ENCODE measurements at places on chromosomes 1 and 21.

GRCh38 chr1:94765958-94766357 is 54.2 kb upstream of the SLC44A3 start:
- no peak for ATAC-seq

DNA sequence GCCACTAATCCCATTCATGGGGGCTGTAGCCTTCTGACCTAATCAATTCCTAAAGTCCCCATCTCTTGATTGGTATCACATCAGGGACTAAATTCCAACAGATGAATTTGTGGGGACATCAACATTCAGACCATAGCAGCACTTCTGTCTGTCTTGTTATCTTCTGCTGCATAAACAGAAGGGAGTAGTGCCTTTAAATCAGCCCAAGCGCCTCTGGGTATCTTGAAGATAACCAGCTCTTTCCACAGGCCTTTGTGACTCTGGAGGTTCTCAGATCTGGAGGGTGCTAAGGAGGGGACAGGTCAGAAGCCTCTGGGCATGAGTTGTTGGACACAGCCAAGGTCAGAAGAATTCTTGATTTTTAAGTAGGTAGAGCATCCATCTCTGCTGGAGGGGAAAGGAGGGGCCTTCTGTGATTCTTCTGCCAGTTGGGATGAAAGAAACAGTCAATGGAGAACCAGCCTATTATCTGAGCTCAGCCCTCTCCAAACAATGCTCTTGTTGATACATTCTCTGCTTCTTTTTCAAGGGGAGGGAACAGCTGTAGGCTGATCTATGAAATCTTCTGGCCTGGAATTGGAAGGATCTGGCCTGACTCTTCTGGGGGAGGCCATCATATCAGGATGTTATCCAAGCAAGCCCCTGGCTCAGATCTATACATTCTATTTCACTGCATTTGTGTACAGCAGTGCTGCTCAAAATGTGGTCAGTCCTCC is 31.3 kb upstream of the LRIG2 start:
- ATAC-seq: peak; percentile 32

DNA sequence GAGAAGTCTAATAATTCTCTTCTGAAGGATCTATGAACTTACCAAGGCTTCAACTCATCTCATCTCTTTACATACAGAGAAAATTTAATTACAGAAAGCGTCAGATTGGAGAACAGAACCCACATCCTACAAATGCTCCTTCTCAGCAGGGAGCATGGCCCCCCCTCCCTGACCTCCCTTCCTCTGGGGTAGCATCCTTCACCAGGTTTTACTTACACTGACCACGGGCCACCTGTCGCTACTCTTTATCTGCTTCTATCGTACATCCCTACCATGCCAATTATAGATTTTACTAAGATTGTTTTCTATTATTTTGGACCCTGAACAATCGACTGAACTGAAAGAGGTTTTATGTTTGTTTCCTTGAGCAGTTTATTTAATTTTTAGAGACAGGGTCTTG is 25.8 kb downstream of the RIPPLY3 start:
- no peak for ATAC-seq

GRCh38 chr21:44735821-44736220 is 24.4 kb upstream of the TSPEAR start:
- ATAC-seq: no peak

GRCh38 chr1:1135339-1136136 is 19.6 kb upstream of the C1orf159 start:
- peak; percentile 62 for ATAC-seq

DNA sequence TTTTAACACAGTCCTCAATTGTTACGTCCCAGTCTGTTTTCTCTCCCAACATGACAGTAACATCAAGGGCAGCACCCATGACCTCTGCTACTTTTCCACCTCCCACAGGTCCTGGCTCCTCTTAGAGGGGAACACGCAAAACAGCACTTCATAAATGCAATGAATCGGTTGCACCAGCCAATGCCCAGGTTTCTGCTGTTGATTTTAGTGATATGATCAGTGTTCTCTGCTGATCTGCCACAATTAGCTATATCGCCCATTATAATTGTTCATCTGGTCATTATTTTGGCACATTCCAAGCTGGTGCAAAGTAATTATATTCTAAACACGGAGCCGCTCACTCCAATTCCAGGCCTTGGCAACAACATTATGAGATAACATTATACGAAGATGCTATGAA is 184.5 kb downstream of the KCNH1 start:
- ATAC-seq: no peak

DNA sequence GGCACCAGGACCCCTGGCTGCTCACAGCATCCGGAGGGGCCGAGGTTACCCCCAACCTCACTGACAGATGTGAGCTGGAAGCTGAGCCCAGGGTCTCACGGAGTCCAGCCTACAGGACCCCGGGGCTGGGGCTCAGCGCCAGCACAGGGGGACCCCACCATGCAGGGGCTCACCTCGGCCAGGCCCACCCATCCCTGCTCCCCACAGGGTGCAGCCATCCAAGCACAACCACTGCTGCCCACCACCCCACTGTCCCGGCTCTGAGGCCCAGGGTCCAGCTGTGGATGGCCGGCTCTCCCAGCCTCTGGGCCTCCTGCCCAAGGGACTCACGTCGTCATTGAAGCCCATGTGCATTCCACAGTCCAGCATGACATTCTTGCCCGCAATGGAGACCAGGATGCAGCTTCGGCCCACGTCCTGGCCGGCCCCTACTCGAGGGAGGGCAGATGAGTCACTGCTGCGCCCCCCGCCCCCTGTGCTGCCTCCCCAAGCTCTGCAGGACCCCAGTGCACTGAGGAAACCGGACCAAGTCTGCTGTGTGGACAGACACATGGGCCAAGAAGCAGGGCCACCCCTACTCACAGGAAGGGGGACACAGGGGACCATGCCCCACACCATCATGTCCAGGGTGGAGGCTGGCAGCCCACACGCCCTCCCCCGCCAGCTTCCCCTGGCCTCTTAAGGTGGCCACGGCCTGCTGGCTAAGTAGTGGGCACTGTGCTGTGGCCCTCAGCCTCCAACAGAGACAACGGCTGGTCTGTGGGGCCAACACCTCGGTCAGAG is 3.6 kb downstream of the INTS11 start:
- no peak for ATAC-seq

DNA sequence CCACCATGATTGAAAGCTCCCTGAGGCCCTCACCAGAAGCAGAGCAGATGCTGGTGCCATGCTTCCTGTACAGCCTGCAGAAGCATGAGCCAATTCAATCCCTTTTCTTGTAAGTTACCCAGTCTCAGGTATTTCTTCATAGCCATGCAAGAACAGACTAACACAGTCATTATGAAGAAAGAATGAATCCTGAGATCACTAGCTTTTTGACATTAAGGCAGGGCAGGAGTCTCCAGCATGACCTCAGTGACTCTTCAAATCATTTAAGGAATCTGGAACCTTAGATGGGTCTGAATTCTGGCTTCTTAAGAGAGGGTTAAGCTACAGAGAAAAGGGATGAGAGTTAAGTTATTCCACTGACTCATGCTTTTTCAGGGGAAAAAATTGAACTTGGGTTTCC is 79.0 kb downstream of the PTPN14 start:
- ATAC-seq: no peak

GRCh38 chr21:41255190-41255589 is 61.4 kb upstream of the FAM3B start:
- no peak for ATAC-seq

DNA sequence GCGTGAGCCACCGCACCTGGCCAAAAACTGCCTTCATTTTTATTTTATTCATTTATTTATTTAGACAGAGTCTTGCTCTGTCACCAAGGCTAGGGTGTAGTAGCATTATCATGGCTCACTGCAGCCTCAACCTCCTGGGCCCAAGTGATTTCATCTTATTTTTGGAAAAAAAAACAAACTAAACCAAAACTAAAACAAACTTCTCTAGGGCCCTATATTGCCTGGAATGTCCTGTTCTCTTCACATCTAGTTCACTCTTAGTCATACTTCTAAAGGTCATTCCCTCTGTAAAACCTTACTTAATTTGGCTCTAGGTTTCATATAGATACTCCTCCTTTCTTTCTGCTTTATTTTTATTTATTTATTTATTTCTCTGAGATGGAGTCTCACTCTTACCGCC is 15.6 kb downstream of the RPS27 start:
- ATAC-seq: no peak

DNA sequence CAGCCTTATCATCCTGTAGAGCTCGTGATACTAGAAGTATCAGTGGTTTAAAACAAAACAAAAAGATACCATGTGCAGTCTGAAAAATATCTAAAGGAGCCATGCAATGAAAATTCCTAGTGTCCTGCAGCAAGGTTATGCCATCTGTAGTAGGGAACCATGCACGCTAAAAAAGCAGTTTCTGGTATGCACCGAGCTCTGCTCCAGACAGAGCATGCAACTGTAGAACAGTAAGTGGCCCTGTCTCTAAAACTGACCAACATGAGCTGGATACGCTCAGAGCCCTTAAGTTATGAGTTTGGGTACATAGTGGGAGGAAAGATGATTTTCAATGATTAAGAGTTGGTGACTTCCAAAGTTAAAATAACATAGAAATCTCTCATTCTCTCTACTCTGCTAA is 159.3 kb upstream of the ADAMTS5 start:
- ATAC-seq: no peak

GRCh38 chr1:175443332-175443731 is 250.8 kb upstream of the KIAA0040 start:
- ATAC-seq: no peak

GRCh38 chr1:159594625-159595405 is 7.2 kb downstream of the APCS start:
- ATAC-seq: no peak

- no peak for ATAC-seq
Observed at GRCh38 chr21:37075214-37075770, 2.2 kb downstream of the TTC3 start.

- no peak for ATAC-seq
Observed at GRCh38 chr1:235937123-235937522, 70.4 kb upstream of the LYST start.

- ATAC-seq: peak; percentile 85
Observed at GRCh38 chr1:153775458-153776327, 486 bp downstream of the SLC27A3 start.

GRCh38 chr1:170460414-170461155 is 71.4 kb upstream of the GORAB start:
- no peak for ATAC-seq

GRCh38 chr1:163213626-163214025 is 10.9 kb upstream of the RGS5 start:
- ATAC-seq: no peak

DNA sequence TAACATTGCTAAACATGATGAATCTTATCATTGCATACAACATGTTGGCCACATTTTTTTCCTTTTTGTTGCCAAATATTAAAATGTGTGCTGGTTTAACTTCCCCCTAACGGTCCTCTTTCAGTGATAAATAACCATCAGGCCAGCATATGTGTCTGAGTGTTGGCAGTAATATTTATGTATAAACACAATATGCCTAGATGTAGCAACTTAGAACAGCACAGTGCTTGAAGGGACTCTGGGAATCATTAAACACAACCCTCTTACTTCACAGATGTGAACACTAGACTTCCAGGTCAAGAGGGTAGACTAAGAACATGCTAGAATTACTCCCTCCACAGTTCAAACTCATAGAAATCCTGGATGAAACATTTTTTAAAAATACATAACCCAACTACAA is 581.8 kb downstream of the PLPP3 start:
- peak; percentile 88 for ATAC-seq

DNA sequence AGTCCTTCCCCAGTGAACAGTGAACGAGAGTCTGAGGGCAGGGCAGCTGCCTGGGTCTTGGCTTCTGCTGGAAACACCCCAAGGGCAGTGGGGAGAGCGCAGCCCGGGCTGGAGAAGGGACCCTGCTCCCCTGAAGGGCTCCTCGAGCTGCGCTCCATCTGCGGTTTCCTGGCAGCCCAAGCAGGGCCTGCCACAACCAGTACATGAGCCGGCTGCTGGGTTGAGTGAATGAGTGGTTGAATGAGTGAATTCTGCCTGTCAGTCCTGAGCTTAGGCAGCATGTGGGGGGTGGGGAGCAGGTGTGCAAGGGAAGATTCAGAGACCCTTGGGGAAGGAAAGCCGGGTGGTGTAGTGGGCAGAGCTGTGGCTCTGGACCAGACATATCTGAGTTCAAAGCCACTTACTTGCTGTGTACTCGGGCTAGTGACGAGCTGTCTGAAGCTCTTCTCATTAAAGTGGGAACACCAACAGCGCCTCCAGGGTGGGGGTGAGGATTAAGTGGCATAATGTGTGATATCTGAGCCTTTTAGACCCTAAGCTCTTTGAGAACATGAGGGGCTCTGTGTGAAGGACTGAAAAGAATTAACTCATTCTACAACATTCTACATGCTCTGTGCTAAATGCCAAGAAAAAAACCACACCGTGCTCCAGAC is 3.7 kb downstream of the OPRD1 start:
- ATAC-seq: peak; percentile 38

DNA sequence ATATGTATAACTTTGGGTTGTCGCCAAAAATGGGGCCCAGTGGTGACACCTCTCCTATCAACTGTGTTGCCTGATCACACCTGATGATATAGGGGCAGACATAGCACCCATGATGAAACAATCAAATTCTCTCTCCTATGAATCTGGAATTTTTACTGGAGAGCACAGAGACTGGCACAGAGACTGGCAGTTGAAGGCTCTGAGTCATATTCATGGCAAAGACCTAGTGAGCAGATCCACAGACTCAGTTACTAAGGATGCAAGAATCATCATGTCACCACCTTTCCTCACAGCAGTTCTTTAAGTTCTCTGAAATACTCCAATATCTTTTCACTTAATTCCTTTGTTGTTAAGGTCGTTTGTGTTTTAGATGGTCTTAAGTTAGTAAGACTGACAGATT is 60.0 kb downstream of the APCS start:
- no peak for ATAC-seq

DNA sequence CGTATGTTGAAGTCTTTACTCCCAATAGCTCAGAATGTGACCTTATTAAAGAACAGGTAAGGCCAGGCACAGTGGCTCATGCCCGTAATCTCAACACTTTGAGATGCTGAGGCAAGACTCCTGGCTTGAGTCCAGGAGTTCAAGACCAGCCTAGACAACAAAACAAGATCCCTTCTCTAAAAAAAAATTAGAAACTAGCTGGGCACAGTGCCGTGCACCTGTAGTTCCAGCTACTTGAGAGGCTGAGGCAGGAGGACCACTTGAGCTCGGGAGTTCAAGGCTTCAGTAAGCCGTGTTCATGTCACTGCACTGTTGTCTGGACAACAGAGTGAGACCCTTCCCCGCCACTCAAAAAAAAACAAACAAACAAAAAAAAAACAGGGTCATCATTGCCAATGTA is 171.3 kb downstream of the RERE start:
- no peak for ATAC-seq
